Right lobe of liver (tissue), 6 donors: ENCODE measurements at places on chromosomes 13 and 19. TPM values are rescaled to one million over a fixed set of nuclear protein-coding genes. Genes with fewer than 3 reads are reported as not detected.

DNA sequence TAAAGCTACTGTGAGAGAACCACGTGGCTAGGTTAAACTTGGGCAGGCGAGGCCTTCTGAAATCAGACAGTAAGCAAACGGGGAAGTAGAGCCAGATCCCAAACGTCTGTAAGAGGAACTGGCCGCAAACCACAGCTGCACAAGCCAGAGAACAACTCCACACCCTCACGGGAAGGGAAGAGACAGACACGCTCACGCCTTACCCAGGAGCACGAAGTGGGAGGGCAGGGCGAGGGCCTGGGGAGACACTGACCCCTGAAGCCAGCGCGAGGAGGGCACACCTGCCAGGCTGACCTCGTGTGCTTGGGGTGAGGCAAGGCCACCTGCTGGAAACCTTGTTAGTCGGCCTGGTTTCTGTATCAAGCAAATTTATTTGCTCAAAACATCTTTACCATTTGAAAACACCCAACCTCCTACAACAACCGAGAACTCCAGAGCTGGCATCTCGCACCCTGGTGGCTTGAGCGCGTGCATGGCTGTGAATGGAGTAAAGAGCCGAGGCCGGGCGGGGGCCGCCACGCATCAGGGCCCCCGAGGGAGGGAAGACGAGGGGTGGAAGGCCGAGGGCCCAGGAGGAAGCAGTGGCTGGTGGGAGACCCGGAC, 7.3 kb downstream of the POLR2E start:
- H3K27ac ChIP-seq = no peak overlapping the region
- H3K27me3 ChIP-seq = no peaks in the 10 kb centered on the region
- no peak for DNase-seq
- H3K4me1 ChIP-seq = no peaks in the 10 kb centered on the region

DNA sequence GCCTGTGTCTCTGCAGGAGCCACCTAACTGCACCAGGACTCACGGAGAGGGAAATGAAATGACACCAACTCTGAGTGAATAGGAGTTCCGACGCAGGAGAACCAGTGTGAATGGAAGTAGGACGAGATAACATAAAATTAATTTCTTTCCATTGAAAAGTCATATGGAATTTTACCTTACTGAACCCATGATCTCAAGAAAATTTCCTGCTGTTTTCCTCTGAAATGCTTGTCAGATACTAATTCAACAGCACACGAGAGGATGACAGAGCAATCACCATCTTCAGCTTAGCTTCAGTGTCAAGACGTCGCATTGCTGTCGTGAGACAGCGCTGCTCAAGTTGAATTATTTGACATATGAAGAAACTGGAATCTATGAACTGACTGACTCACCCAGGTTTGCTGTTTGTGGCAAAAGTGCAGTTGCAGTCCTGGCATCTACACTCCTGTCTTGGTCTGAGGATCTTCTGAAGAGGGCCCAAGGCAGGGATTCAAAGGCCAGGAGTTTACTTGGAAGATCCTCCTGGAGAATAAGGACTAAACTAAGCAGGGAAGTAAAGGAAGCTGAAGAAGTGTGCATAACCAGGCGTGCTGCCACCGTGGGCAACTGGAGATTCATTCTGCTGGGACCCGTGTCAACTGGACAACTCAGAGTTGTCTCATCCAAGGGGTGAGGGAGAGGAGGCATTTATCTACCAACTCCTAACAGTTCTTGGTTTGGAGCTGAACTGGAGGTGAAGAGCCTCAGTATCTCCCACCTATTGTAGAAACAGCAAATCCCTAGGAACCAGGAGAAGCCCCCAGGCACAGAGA, 214.4 kb upstream of the IRS2 start:
- H3K4me3 ChIP-seq = no peak overlapping the region
- DNase-seq = no peak
- H3K27ac ChIP-seq = no peak overlapping the region
- H3K27me3 ChIP-seq = no peaks in the 10 kb centered on the region
- peaks cover 24% of the 10 kb centered on the region for H3K4me1 ChIP-seq

DNA sequence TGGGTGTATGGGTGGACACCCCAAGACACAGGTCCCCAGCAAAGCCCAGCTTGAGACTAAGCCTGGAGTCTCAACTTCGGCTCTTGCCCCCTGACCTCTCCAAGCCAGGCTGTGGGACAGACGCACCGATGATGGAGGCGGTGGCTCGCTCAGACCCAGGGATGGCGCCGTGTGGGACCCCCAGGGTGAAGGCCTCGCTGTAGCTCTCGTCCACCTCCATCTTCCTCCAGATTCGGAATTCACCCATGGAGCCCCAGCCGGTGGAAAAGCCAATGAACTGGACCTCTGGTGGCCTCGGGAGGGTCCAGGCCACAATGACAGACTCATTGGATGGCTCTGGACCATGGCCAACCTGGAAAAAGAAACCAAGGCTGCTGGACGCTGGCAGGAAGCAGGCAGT, 39.1 kb downstream of the F2RL3 start:
- H3K27me3 ChIP-seq = no peaks in the 10 kb centered on the region
- H3K27ac ChIP-seq = no peak overlapping the region
- no peaks in the 10 kb centered on the region for H3K4me1 ChIP-seq

DNA sequence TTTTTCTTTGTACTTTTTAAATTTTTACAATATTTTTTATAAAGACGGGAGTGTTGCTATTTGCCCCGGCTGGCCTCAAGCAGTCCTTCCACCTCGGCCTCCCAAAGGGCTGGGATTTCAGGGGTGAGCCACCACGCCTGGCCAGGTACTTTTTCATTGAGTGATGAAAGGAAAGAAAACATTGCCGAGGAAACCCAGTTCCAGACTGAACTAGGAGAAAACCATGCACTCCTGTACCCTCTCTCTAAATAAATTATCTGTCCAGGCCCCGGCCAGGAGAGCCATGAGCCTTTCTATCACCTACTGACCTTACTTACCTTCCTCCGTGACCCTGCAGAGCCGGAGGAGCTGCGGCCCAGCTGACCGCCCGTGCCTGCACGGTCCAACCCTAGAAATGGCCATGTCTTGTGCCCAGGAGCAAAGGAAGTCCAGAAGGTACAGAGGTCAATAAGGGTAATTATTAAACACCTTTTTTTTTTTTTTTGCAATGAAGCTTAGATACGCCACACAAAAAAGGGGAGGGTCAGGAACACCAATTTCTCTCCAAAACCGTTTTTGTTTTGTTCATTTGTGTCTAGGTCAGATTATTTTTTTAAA, at the start of gene SLC7A9:
TSS of gene SLC7A9 (minus strand) at position 399 of the 597 bp plus-strand sequence. CDS start 1,233 bp downstream, outside the sequence.
- no peaks in the 10 kb centered on the region for H3K27me3 ChIP-seq
- peaks cover 13% of the 10 kb centered on the region for H3K4me1 ChIP-seq
- peak within 1 kb of the TSS; percentile 53 for H3K4me3 ChIP-seq

The IRGC gene
- not detected for total RNA-seq

The SMIM44 gene
- not detected for total RNA-seq

- no peak for DNase-seq
- no peaks in the 10 kb centered on the region for H3K27me3 ChIP-seq
- no peak within 1 kb of the TSS for H3K27ac ChIP-seq
- H3K4me1 ChIP-seq = no peaks in the 10 kb centered on the region
- no peak within 1 kb of the TSS for H3K4me3 ChIP-seq
Observed at GRCh38 chr19:43780706-43781525, at the start of gene KCNN4. Gene KCNN4, minus strand, starts transcription at chr19:43780973. Its CDS starts 112 bp downstream, at chr19:43780861.

DNA sequence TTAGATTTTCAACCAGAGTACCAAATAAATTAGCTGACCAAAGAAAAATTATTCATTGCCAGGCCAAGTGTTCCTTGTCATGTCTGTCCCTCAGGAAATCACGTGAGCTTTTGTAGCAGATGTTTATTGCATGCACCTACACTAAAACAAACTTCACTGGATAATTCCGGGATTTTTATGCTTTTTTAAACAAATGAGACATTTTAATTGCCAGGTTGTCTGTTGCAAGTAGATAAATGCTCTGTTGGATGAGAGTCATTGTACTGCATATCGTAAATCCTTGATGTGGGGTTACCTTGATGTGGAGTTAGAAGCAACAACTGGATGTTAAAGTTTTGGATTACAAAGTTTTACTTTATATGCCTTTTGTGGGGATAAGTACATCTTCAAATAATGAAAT, 1187.7 kb upstream of the PCDH9 start:
- no peak overlapping the region for H3K4me3 ChIP-seq
- H3K4me1 ChIP-seq = no peaks in the 10 kb centered on the region
- H3K27me3 ChIP-seq = no peaks in the 10 kb centered on the region
- no peak for DNase-seq
- H3K36me3 ChIP-seq = no peaks in the 10 kb centered on the region

The ZNF724 gene
- total RNA-seq = 2.0 TPM

The CPT1C gene
- 1.3 TPM for total RNA-seq

DNA sequence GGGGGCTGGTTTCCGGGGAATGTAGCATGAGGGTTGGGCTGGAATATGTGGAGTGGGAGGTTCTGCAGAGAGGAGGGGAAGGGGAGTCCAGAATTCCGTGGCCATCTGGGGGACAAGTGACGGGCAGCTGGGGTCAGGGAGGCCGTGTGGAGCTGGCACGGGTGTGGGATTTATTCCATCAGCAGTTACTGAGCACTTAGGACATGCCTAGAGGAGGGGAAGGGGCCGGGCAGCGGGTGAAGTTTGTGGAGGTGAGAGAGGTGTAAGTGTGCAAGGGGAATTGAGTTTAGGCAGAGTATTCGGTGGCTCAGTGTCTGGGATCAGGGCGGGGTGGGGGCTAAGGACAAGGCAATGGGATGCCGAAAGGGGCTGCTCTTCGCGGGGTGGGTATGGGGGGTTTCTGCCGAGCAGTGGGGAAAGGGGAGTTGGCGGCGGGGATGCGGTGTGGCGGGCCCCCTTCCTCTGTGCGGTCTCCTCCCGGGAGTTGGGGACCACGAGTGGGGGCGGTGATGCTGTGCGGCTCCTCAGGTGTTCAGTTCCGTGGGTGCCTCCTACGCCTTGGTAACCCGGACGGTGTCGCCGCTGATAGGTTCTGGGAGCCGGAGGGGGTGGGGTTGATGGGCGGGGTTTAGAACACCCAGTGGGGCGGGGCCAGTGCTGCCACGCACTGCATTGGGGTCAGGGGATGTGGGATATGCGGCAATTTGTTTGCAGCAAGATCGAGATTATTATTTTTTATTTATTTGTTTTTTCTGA, 5.4 kb downstream of the CCDC61 start:
- no peak for DNase-seq
- no peak overlapping the region for H3K27ac ChIP-seq
- H3K4me1 ChIP-seq = peaks cover 2% of the 10 kb centered on the region
- H3K36me3 ChIP-seq = no peaks in the 10 kb centered on the region
- no peaks in the 10 kb centered on the region for H3K27me3 ChIP-seq

The ZNF578 gene
- total RNA-seq = not detected

GRCh38 chr13:93549326-93550005, 322.9 kb downstream of the GPC6 start:
- no peak for DNase-seq
- H3K27ac ChIP-seq = no peak overlapping the region
- no peaks in the 10 kb centered on the region for H3K4me1 ChIP-seq
- H3K4me3 ChIP-seq = no peak overlapping the region

The DACT3 gene
- 1.2 TPM for total RNA-seq

The SDHAF1 gene
- 8.4 TPM for total RNA-seq

- H3K36me3 ChIP-seq = peaks cover 19% of the 10 kb centered on the region
- no peaks in the 10 kb centered on the region for H3K4me1 ChIP-seq
- no peak overlapping the region for H3K27ac ChIP-seq
- no peaks in the 10 kb centered on the region for H3K27me3 ChIP-seq
- DNase-seq = no peak
Observed at GRCh38 chr13:36979361-36980050, 19.6 kb downstream of the ALG5 start.

DNA sequence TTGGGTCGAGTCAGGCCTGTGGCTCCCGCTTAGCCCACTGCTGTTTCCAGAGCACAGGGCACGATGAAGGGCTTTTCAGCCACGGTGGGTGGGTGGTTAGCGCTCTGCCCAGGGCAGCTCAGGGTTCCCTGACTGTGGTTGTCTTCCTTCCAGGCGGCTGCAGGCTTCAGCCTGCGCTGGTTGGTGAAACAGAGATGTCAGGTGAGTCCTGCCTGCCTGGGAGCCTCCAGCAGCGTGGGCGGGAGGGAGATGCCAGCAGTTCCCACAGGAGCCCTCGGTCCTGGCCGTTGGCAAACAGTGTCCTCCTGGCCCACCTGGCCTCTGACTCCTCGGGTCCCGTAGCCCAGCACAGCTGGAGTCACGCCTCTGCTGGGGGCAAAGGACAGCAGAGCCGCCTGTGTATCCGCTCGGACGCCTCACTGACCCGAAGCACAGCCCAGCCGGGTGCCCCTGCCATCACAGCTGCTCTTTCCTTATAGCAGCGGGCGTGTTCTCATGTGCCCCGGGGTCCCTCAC, 9.7 kb downstream of the ADAT3 start:
- H3K27me3 ChIP-seq = no peaks in the 10 kb centered on the region
- H3K27ac ChIP-seq = no peak overlapping the region
- H3K36me3 ChIP-seq = peaks cover 10% of the 10 kb centered on the region
- no peaks in the 10 kb centered on the region for H3K4me1 ChIP-seq

The PRODH2 gene
- total RNA-seq = 67.3 TPM

GRCh38 chr19:28960986-28961705, 251.8 kb downstream of the UQCRFS1 start:
- no peak for DNase-seq
- H3K4me3 ChIP-seq = no peak overlapping the region
- no peak overlapping the region for H3K27ac ChIP-seq
- no peaks in the 10 kb centered on the region for H3K36me3 ChIP-seq
- no peaks in the 10 kb centered on the region for H3K4me1 ChIP-seq

- peak overlapping the region; percentile 87 for H3K27ac ChIP-seq
- H3K27me3 ChIP-seq = no peaks in the 10 kb centered on the region
- H3K4me3 ChIP-seq = no peak overlapping the region
- peak; percentile 33 for DNase-seq
- H3K36me3 ChIP-seq = no peaks in the 10 kb centered on the region
- peaks cover 32% of the 10 kb centered on the region for H3K4me1 ChIP-seq
Observed at GRCh38 chr13:112953591-112954487, 15.2 kb upstream of the MCF2L start.

The ISYNA1 gene
- total RNA-seq = 6.6 TPM

DNA sequence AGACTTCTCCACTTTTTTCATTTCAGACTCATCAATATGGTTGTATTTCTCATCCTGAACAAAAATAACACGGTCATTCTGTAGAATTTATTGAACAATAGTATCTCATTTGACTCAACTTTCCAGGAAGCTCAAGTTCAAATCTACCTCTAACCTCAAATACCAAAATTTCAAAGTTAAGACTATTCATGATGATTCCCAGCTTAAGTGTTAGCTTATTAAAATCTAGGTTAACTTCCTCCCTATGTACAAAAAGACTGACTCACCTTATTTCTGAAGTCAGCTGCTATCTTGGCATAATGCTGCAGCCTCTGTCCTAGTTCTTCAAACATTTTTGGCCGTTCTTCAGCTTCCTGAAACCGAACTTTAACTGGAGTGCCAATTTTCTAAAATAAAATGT, 23.2 kb downstream of the HSPH1 start:
- H3K27ac ChIP-seq = no peak overlapping the region
- no peak overlapping the region for H3K4me3 ChIP-seq
- no peak for DNase-seq
- H3K36me3 ChIP-seq = no peaks in the 10 kb centered on the region
- H3K4me1 ChIP-seq = no peaks in the 10 kb centered on the region

- DNase-seq = peak; percentile 68
- no peak overlapping the region for H3K27ac ChIP-seq
- H3K4me3 ChIP-seq = peak overlapping the region; percentile 88
- H3K36me3 ChIP-seq = no peaks in the 10 kb centered on the region
- no peaks in the 10 kb centered on the region for H3K4me1 ChIP-seq
- no peaks in the 10 kb centered on the region for H3K27me3 ChIP-seq
Observed at GRCh38 chr19:1862424-1863327, 703 bp downstream of the KLF16 start.

The LSR gene
- 114 TPM for total RNA-seq
